ENCODE measurements at places on chromosomes 3 and 15. TPM values are rescaled to one million over a fixed set of nuclear protein-coding genes. Genes with fewer than 3 reads are reported as not detected.

DNA sequence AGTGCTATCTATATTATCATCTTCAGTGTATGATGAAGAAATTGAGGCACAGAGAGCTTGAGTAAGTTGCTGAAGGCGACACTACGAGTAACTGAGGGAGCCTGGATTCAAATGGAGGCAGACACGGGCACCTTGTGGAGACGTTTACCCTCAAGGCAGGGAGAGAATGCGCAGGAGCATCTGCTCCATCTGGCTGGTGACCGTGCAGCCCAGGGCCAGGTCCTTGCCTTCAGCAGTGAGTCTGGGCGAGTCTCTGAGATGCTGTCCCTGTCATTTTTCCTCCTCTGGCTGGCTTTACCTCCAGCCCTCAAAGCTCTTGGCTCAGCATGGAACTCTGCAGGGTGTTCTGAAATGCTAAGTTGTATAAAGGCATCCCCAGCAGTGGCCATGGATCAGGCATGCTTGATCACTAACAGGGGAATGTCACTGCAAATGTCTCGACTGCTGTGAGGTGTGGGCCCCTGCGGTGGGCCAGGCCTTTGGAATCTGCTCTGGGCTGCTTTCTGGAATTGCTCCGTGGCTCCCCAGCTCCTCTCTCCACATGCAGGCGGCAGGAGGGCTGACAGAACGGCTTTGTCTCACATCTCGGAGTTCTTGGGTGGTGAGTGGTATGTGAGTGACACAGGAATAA lies 19.7 kb downstream of the SPSB4 start:
- DNase-seq: no peak
- H3K27me3 ChIP-seq: no peaks in the 10 kb centered on the region

DNA sequence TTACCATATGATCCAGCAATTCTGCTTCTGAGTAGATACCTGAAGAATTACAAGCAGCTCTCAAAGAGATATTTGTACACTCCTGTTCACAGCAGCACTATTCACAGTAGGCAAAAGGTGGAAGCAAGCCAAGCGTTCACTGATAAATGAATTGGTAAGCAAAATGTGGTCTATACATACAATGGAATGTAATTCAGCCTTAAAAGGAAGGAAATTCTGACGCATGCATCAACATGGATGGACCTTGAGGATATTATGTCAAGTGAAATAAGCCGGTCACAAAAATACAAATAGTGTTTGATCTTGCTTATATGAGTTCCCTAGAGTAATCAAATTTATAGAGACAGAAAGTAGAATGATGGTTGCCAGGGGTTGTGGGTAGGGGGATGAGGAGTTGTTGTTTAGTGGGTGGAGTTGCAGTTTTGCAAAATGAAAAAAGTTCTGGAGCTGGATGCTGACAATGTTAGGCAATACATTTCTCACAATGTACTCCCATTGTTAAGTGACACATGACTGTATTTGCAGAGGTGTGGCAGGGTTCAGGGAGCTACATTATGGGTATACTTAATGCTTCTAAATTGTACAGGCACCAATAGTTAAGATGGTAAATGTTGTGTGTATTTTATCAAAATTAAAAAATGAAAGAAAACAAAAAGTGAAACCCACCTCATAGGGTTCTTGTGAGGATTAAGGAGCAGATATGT lies 26.7 kb downstream of the SLC6A1 start:
- H3K27ac ChIP-seq: no peak overlapping the region
- no peak for DNase-seq
- H3K27me3 ChIP-seq: peaks cover 32% of the 10 kb centered on the region
- H3K36me3 ChIP-seq: no peaks in the 10 kb centered on the region
- H3K4me3 ChIP-seq: no peak overlapping the region

GRCh38 chr3:136973352-136973751 lies 15.6 kb downstream of the IL20RB start:
- no peak overlapping the region for H3K27ac ChIP-seq
- DNase-seq: no peak
- no peaks in the 10 kb centered on the region for H3K27me3 ChIP-seq
- H3K4me1 ChIP-seq: no peaks in the 10 kb centered on the region

DNA sequence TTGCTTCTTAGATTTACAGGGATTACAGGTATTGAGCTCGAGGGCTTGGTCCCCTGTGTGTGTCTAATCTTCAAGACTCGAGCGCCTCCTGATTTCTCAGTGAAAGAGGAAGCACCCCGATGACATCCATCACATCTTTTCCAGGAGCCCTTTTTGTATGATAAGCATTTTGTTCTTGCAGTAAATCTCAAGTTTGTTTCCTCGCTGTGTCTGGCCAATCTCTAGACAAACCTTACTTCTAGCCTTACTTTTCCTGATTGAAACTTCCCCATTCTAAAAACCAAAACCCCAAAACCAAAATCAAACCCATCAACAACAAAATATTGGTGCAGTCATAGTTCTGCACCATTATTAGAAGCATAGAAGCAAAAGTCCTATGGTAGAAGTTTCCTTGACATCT lies 286.0 kb downstream of the NFKBIZ start:
- no peaks in the 10 kb centered on the region for H3K27me3 ChIP-seq
- no peak overlapping the region for H3K4me3 ChIP-seq
- H3K36me3 ChIP-seq: no peaks in the 10 kb centered on the region
- peaks cover 34% of the 10 kb centered on the region for H3K4me1 ChIP-seq
- no peak for DNase-seq

- no peak overlapping the region for H3K4me3 ChIP-seq
- no peak overlapping the region for H3K27ac ChIP-seq
- H3K4me1 ChIP-seq: no peaks in the 10 kb centered on the region
- no peaks in the 10 kb centered on the region for H3K27me3 ChIP-seq
- H3K36me3 ChIP-seq: no peaks in the 10 kb centered on the region
Observed at GRCh38 chr3:156102267-156102931, 18.0 kb upstream of the KCNAB1 start.

GRCh38 chr3:73706771-73707170 lies 82.0 kb upstream of the PDZRN3 start:
- H3K4me1 ChIP-seq: no peaks in the 10 kb centered on the region
- H3K27me3 ChIP-seq: no peaks in the 10 kb centered on the region
- no peak overlapping the region for H3K27ac ChIP-seq
- no peak for DNase-seq

TBC1D23 gene
- 27.1 TPM for total RNA-seq

All from esophagus muscularis mucosa (tissue), 4 donors.